ENCODE measurements at places on chromosomes 1 and 21.

GRCh38 chr1:205244384-205244783 lies 16.6 kb downstream of the TMCC2 start:
- no peak for DNase-seq

- no peak for DNase-seq
Measured at GRCh38 chr1:58211869-58212268, 334.7 kb downstream of the OMA1 start.

GRCh38 chr1:156816561-156817328 lies at the start of gene SH2D2A:
Gene SH2D2A (minus strand): TSS chr1:156816848. CDS start chr1:156816708, 140 bp downstream.
- peak; percentile 73 for DNase-seq

DNA sequence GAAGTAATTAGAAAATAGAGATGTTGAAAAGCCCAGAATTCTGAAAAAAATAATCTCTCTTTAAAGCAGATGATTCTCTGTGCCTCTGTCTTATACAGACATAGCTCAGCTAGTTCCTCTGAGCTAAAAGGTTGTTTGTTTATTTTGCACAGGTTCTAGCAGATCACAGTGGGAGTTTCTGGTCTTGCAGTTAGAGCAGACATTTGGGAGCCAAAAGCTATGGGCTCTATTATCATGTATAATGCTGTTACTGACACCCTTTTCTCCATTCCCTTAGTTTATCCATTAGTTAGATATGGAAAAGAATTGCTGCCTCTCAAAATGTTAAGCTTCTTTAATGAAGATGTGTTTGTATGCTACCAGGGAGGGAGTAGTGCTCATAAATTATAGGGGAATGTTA lies 20.5 kb upstream of the CD55 start:
- DNase-seq: no peak

DNA sequence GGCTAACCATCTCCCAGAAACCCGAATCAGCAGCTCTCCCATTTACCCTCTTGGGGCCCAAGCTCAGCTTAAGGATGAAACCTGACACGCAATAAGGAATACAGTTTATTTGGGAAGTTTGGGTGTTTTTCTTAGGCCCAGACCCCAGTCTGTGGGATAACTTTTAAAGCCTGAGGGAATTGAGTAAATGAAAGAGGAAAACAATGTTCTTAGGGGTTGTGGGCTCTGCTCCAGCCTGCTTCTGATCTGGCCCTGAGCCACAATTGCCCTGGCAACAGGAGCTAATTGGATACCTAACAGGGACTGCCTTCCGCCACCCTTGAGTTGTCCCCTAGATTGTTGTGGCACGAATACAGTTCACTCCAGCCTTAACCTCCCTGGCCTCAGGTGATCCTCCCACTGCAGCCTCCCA lies 20.1 kb downstream of the DYRK3 start:
- DNase-seq: no peak

DNA sequence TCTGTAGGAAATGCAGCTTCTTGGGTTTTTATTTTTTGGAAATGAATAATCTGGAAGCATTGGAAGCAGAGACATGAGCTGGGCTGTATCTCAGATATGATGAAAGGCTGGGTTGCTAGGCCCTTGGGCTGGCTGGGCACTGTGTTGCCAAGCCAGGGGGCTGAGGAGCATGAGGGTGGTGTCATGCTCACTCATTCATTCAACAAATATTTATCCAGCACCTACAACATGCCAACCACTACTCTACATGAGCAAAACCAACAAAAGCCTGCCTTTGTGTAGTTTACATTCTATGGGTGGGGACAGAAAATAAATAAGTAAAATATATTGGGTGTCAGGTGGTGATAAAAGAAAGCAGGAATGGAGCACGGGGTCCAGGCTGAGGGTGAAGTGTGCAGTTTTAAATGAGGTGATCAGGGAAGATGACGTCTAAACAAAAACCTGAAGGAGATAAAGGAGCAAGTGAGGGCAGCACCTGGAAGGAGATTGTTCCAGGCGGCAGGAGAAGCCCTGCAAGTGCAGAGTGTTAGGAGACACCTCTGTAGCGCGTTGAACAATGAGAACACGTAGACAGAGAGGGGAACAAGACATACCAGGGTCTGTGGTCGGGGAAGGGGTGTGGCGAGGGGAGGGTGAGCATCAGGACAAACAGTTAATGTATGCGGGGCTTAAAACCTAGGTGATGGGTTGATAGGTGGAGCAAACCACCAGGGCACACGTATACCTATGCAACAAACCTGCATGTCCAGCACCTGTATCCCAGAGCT lies 10.9 kb downstream of the TAGLN2 start:
- DNase-seq: no peak

DNA sequence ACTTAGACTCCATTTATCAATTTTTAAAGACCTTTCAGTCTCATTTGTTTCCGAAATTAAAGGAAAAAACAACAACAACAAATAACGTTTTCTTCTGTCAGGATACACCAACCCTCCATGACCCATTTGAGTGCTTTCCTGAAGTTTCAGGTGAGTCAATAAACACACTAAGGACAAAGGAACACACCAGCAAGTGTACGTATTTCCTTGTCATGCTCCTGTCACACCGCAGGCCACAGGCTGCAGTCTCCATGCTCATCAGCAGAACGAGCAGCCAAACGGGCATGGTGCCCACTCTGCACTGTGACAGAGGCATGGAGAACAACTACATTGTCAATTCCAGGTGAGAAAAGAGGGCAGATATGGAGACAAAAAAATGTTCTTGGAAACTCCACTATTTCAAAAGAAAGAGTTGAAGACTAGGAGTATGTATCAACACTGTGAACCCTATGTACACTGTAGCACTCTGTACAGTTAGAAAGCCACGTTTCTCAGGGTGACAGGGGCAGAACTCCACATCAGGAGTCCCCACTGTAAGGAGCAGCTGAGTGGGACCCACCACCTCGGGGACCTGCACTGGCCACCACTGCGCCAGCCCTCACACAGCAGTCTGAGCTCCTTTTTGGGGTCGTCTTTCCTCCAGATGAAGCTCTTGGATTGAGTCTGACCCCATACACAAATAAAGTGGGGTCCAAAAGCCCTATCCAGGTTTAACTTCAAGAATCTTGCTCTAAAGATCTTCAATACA lies 2.6 kb downstream of the PTTG1IP start:
- no peak for DNase-seq

DNA sequence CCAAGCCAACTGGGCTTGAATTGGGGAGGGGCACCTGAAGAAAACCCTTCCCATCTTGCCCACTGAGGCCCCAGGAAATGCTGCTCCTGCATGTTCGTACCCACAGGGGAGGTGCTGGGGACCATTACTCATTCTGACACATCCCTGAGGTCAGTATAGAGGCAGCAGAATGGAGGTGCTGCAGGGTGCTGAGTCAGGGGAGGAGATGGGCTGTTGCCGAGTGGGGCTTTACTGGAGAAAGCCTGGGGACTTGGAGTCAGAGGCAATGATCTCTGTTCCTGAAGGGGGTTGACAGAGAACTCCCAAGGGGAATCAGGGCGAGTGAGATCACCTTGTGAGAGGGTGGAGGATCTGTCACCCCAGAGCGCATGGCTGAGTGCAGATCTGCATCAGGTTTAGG lies 40.2 kb upstream of the KCNA10 start:
- DNase-seq: no peak

DNA sequence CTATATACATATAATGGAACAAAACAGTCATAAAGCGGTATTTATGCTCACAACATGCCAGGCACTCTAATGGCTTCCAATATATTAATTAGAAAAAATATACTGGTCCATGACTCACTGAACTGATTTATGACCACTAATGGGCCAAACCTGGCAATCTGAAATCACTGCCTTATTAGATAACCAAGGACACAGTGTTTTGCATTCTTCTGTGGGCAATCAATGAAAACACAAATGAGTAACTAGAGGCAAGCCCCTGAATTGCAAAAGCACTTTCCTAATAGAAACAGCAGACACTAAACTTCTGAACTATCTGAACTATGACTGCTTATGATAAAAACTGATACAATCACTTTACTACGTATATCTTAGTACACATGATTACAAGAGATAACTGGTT lies 3.5 kb downstream of the GCLM start:
- no peak for DNase-seq

GRCh38 chr1:181192316-181192715 lies 103.8 kb downstream of the IER5 start:
- no peak for DNase-seq

DNA sequence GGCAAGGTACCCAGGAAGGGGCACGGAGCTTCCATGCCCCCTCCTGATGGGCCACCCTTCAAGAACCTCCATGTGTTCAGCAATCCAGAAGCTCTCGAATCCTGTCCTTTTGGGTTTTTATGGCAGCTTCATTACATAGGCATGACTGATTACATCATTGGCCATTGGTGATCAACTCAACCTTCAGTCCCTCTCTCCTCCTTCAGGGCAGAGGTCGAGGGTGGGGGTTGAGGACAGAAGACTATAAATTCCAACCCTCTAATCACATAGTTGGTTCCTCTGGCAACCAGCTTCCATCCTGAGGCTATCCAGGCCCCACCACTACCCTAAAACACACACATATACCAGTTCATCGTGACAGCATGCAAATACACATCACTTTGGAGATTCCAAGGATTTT lies 135.7 kb downstream of the ZNF281 start:
- no peak for DNase-seq

GRCh38 chr1:55610203-55610602 lies 395.0 kb upstream of the USP24 start:
- DNase-seq: no peak

GRCh38 chr1:235093013-235093695 lies 35.5 kb downstream of the TOMM20 start:
- no peak for DNase-seq

- DNase-seq: no peak
Measured at GRCh38 chr21:36697060-36697850, 1.7 kb upstream of the SIM2 start.
